ENCODE measurements at places on chromosomes 11 and 22. TPM values are rescaled to one million over a fixed set of nuclear protein-coding genes. Genes with fewer than 3 reads are reported as not detected.
A peak's percentile ranks its signal among the peaks of the same experiment; 100 is the strongest.

DNA sequence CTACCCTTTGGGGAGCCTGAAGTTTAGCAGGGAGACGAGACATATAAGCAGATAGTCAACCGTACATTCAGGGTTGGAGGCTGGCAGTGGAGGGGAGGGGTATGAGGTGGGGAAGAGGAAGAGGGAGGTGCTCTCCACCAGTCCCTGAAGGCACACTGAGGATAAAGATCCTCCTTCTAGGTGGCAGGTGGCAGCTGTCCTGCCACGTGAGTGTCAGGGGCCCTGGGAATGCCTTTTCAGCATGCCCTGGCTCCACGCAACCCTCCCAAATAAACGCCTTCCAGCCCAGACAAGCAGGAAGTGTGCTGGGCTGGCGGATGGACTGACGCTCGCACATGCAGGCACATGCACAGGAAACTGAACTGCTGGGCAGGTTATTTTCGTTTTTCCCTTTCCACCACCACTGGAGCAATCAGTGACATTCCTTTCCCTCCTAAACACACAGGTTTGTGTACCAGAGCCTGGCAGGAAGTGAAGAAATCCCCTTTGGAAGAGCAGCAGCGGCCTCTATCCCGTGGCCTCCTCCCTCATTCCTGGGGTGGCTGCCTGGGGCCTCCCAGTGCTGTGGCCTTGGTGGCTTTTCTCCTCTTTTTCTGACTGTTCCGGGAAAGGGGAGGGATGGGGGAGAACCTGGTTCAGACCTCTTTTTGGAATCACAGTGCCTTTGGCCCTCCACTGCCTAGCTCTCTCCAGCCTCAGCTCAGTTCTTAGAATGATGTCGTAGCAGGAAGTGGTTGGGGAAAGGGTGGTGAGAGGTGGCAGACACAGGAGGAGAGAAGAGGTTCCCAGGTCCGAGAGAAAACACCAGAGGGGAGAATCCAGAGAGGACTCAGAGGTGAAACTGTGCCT, 157.0 kb upstream of the TIMP3 start:
- DNase-seq: no peak

DNA sequence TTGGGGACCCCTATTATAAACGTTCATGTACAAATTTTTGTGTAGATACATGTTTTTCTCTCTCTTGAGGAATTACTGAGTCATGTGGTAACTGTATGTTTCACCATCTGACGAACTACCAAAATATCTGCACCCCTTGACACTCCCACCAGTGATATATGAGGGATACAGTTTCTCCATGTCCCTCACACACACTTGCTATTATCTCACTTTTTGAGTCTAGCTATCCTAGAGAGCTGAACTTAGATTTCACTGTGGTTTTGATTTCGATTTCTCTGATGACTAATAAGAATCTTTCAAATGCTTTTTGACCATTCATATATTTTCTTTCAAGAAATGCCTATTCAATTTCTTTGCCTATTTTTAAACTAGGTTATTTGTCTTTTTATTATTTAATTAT, 200.2 kb downstream of the PGR start:
- no peak for DNase-seq

GRCh38 chr11:123406441-123407129, 23.5 kb upstream of the GRAMD1B start:
- DNase-seq: no peak

DNA sequence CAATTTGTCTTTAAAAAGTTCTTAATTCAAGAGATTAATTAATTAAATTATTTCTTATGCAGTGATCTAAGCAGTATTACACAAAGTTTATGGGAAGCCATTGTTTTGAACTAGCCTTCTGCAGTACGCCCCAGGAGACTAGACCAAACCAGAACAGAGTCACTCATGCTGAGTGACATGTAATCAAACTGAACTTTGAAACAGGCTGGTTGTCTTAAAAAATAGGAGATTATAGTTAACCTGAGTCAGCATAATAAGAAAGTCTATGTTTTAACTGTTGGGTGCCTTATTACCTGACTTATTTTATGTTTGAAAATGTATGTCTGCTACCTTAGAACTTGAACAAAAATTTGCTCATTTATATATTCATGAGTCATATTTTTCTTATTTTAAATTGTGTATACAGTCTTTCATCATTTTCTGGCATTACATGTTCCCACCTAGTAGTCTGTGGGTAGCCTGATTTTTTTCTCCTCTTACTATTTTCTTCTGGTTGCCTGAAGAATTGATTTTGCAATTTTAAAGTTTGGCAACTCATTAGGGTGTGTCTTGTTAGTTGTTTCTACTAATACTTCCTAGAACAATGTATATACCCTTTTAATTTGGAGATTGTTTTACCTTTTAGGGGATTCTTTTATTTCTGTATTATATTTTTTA, 161.4 kb downstream of the AASDHPPT start:
- no peak for DNase-seq

GRCh38 chr11:113992459-113993110, 17.7 kb downstream of the HTR3A start:
- DNase-seq: no peak

DNA sequence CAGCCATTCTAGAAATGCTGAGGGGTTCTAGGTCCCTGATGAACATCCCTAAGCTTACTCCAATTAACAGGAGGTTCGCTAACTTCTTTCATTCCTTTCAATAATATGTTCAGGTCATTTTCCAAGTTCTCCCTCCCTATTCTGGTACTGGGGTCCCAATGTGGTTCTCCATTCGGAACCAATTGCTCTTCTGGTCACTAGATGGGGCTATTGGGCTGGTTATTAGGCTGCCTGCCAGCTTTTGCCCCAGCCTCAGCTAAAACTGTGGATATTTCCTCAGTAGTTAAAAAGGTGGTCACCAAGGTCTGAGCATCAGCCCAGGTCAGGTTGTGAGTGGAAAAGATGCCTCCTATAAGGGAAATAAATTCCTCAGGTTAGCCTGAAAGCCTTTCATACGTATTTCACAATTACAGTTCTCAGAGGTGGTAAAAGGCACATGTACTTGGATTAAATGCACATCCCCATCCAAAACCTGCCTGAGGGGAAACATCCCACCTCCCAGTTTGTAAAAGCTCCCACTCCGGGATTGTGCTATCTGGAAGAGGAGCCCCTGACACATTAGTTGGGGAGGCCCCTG, 161.1 kb upstream of the CCDC179 start:
- DNase-seq: no peak

DNA sequence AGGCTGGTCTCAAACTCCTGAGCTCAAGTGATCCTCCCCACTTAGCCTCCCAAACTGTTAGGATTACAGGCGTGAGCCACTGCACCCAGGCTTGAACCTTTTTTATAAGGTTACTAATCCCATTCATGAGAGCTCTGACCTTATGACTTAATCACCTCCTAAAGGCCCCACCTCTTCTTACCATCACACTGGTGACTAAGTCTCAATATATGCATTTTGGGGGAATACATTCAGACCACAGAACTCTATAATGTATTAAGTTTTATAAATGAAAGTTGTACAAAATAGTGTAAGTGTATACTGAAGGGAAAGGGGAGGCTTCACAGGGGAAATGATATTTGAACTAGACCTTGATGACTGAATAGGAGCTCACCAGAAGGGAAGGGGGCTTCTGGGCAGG, 28.4 kb upstream of the RBFOX2 start:
- no peak for DNase-seq

- no peak for DNase-seq
Measured at GRCh38 chr11:5197536-5197935, 2.9 kb downstream of the OR51V1 start.

GRCh38 chr11:114110123-114110522, 50.6 kb downstream of the ZBTB16 start:
- no peak for DNase-seq

GRCh38 chr11:38950867-38951266, 2352.8 kb upstream of the RAG2 start:
- no peak for DNase-seq

DNA sequence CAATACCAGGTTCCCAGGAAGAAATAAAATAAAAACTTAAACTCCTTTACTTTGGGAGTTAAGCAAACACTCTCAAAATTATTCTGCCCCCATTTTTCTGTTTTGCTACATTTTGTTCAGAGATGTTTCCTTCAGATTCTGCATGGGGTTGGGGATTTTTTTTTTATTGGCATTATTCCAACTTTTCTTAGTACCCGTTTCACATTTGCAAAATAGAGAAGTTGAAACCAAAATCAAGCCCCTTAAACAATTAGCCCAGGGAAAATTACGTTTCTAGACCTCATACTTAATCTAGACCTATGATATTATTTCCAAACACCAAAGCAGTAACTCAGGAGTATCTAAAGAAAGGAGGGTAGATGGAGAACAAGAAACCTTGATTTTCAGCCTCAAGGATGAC, 20.6 kb upstream of the MS4A7 start:
- no peak for DNase-seq

DNA sequence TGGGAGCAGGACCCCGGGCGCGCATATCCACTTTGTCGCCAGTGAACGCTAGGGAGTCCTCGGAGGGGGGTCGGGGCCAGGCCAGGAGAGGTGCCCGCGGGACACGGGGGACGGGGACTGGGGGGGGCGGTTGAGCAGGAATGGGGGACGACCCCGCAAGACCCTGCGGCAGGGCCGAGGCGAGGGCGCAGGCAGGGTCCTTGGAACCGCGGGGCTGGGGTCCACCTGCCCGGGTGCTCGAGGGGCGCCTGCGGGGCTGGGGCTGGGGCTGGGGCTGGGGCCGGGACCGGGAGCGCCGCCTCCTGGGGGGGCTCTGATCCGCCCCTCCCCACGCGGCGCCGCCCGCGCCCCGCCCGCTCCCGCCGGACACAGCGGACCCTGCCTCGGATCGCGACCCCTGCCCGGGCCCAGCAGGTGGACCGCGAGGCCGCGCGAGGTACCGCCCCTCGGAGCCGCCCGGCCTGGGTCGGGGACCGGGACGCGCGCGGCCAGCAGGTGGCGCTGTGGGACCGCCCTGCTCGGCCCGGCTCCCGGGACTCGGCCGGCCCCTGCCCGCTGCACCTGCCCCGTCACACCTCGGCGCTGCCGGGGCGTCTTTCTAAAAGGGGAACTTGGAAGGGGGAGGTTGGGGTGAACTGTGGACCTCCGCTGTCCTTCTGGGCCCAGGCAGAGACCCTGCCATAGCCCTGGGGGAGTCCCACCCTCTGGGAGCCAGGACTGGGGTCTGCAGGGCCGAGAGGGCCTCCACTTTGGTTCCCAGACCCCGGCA, 11.0 kb downstream of the CRELD2 start:
- no peak for DNase-seq

DNA sequence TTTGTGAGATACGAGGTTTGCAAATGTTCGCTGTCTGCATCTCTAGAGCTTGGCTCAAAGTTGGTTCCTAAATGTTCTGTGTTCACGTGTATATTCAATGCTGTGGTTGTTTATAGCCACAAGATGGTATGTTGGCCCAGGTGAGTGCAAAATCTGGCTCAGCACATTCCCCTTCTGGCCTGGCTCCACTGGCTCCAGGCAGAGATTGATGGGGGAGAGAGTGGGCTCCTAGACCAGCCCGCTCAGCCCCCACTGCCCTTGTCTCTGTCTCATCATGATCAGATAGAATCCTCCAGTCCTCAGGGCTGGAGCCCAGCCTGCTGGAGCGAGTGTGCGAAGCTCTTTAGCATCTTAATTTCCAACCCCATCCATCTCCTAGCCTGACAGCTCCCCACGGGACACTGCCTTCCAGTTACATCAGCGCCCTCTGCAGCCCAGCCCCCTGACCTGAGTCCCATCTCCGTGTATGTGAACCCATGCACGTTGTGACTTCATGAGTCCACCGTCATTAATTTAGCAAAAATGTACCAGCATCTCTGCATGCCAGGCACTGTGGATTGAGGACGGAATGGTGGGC, 2.0 kb downstream of the P2RX3 start:
- no peak for DNase-seq

DNA sequence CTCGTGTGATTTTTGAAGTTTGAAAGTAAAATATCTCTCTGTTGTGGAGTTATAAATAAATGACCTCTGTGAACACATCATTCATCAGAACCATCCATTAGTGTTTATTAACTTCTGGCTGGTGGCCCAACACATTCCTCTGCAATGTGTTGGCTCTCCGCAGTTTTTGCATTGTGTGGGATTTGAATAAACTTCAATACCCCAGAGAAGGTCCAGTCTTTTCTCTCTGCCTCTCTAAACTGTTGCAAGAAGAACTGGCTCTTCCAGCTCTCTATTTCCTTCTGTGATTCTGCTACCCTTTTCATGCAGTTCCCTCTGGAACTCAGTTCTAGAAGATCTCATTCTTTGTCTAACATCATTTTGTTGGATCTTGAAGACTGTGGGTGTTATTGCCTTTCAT, 125.0 kb upstream of the ARHGAP42 start:
- no peak for DNase-seq

GRCh38 chr11:114774599-114775361, 96.5 kb downstream of the NXPE2 start:
- DNase-seq: no peak

GRCh38 chr11:44277196-44278090, 32.5 kb downstream of the ALX4 start:
- DNase-seq: peak; percentile 72

- no peak for DNase-seq
Measured at GRCh38 chr22:45341498-45341897, 31.8 kb downstream of the FAM118A start.

- DNase-seq: no peak
Measured at GRCh38 chr11:15473954-15474837, 359.5 kb downstream of the INSC start.

- DNase-seq: no peak
Measured at GRCh38 chr11:86753459-86753858, 46.9 kb upstream of the PRSS23 start.

DNA sequence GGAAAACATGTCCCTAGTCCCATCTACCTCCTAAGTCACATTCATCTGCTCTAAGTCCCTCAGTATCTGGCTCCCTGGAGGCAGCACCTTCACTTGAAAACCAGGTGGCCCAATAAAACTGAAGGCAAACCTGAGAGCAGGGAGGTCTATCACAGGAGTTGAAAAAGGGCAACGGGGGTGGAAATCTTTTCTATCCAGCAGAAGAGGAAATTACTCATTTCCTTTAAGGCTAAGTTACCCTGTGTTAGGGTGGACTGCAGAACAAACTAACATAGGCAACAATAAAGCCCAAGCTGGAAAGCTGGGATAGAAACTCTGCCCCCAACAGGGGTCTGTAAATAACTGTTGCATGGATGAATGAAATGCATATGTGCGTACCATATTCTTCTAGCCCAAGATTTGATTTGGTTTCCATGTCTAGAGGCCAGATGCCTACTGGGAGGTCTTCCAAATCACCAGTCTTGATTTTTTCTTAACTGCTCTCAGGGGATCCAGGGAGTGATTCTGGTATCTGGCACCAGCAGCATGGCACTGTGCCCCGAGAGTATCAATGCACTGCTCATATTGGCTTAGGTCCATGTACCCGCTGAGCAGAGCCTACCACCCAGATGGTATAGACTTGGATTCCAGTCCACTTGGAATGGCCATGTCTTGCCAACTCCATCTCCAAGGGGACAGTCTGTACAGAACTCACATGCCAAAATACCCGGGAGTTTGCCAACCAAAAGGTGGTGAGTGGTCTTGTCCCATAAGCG, 350.0 kb upstream of the NCAM1 start:
- no peak for DNase-seq

GRCh38 chr11:118086913-118087768, at the start of gene SMIM35:
Gene SMIM35 (minus strand): TSS chr11:118086963. CDS start chr11:118086757, 206 bp downstream.
- no peak for DNase-seq

Gene TUB
- total RNA-seq: 5.9 TPM

Gene SART1
- 47.9 TPM for total RNA-seq

Gene HEPN1
- total RNA-seq: not detected

Gene MTCH2
- total RNA-seq: 110 TPM

Gene SMIM35
- not detected for total RNA-seq

Gene MAPK11
- 24.2 TPM for total RNA-seq

Gene IGSF9B
- total RNA-seq: 3.0 TPM

Gene CYP2D6
- 0.26 TPM for total RNA-seq

Gene ENTHD1
- total RNA-seq: not detected

Gene FOLH1
- total RNA-seq: 0.90 TPM

Gene OOSP4B
- total RNA-seq: not detected
